ENCODE measurements at places on chromosomes 11 and 22.

DNA sequence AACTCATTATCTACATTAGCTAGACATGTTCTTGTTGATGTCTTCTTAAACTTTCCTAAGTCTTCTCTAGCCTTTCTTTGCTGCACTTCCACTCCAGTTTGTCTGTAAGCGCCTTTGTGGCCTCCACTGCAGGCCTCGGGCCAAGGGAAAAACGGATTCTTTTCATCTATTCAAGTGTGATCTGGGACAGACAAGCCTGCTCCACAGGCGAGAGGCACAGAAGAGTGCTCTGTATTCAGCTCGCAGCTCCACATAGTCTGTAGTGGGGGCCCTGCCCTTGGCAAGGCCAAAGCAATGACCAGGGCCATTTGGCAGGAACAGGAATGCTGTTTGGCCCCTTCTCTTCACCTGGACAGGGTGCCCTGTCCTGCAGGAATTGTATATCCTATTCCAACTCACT, 84.1 kb upstream of the BARX2 start:
- no peak overlapping the region for H3K27ac ChIP-seq
- H3K36me3 ChIP-seq: no peaks in the 10 kb centered on the region
- no peak for DNase-seq
- no peak overlapping the region for H3K4me3 ChIP-seq

- no peaks in the 10 kb centered on the region for H3K36me3 ChIP-seq
- peak overlapping the region; percentile 72 for H3K4me3 ChIP-seq
- no peak overlapping the region for H3K27ac ChIP-seq
- H3K4me1 ChIP-seq: peaks cover 46% of the 10 kb centered on the region
These were observed 40.9 kb upstream of the CELSR1 start for GRCh38 chr22:46578251-46578823.

- peaks cover 9% of the 10 kb centered on the region for H3K4me1 ChIP-seq
- peak overlapping the region; percentile 43 for H3K27ac ChIP-seq
- H3K4me3 ChIP-seq: peak overlapping the region; percentile 99
- peak; percentile 67 for DNase-seq
- H3K27me3 ChIP-seq: no peaks in the 10 kb centered on the region
These were observed 1.5 kb downstream of the MAFF start for GRCh38 chr22:38203090-38203810.

GRCh38 chr11:67274768-67275605, 8.7 kb downstream of the GRK2 start:
- no peaks in the 10 kb centered on the region for H3K4me1 ChIP-seq
- DNase-seq: no peak
- no peaks in the 10 kb centered on the region for H3K27me3 ChIP-seq
- H3K27ac ChIP-seq: no peak overlapping the region

DNA sequence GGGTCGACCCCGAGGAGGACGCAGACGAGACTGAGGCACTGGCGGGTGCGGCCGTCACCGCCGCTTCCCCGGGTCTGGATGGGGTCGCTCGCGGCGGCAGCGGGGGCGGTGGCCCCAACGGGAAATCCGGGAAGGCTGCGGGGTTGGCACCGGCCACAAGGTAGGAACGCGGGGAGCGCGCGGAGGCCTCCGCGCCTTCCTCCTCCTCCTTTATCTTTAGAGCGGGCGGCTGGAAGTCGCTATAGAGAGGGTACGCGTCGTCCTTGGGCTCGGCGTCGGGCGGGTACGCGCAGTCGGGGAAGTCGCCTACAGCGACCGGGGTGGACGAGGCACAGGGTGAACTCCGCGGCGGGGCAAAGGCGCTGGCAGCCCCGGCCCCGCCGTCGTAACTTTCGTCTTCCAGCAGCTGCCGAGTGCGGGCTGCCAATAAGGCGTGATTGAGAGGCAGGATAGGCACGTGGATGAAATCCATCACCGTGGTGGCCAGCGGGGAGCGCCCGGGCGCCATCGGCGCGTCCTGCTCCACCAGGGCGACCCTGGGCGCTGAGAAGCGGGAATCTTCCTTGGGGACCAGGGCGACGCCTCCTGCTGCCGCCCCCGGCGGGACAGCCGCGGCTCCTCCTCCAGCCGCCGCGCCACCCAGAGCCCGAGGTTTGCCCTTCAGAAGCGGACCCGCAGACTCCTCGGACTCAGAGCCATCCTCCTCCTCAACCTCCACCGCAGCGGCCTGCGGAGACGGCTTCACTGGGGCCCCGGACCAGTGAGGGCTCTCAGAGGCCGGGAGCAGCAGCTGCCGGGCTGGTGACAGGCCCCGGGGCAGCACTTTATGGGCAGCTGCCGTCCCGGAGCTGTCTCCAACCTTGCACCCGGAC, 1.7 kb downstream of the PGR start:
- H3K27me3 ChIP-seq: peaks cover 20% of the 10 kb centered on the region
- DNase-seq: peak; percentile 47
- peak overlapping the region; percentile 18 for H3K4me3 ChIP-seq
- H3K4me1 ChIP-seq: peaks cover 12% of the 10 kb centered on the region

- H3K4me3 ChIP-seq: no peak overlapping the region
- no peaks in the 10 kb centered on the region for H3K36me3 ChIP-seq
- H3K27ac ChIP-seq: no peak overlapping the region
- peak; percentile 42 for DNase-seq
These were observed 16.2 kb upstream of the ESAM start for GRCh38 chr11:124778281-124778680.

GRCh38 chr11:112219476-112220232, 6.6 kb upstream of the PTS start:
- no peak overlapping the region for H3K27ac ChIP-seq
- peak; percentile 78 for DNase-seq
- H3K27me3 ChIP-seq: no peaks in the 10 kb centered on the region
- no peak overlapping the region for H3K4me3 ChIP-seq

DNA sequence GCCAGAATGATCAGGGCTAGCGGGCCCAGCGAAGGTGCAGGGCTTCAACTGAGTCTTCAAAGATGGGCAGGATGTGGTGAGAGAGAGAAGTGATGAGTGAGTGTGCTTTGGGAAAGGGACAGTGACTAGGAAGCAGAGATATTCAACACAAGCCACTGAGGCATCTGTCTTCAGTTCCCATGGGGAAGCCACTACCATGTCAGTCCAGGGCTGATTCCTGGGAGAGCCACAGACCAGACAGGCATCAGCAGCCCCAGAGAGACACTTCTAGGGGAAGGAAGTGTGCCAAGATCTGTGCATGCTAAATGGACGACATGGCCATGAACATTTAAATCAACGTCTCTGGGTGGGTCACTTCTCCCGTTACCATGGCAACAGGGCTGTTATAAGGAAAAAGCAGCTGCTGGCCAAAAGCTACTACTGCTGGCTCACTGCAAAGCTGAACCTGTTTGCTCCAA, 28.5 kb downstream of the P4HA3 start:
- no peaks in the 10 kb centered on the region for H3K36me3 ChIP-seq
- H3K27ac ChIP-seq: no peak overlapping the region
- no peaks in the 10 kb centered on the region for H3K27me3 ChIP-seq
- DNase-seq: no peak

GRCh38 chr22:31995807-31996206, 47.3 kb upstream of the SLC5A1 start:
- H3K27me3 ChIP-seq: no peaks in the 10 kb centered on the region
- H3K4me1 ChIP-seq: peaks cover 7% of the 10 kb centered on the region
- no peaks in the 10 kb centered on the region for H3K36me3 ChIP-seq

DNA sequence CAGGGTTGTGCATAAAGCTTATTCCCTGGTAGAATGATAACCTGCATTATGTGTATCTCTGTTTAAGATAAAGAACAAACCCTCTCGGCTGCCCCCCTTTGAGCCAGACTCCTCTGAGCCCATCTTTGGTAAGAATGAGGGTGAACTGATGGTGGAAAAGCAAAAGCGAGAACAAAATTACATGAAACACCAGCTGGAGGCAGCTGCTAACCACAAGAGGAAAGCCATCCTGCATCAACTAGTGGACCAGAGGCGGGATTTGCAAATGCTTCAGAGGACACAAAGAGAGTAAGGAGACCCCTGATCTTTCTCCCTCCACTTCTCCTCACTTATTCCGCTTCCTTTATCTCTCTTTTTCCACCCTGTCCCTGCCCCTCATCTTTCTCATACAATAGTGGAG, 40.3 kb downstream of the CCDC81 start:
- no peak overlapping the region for H3K27ac ChIP-seq
- H3K4me3 ChIP-seq: no peak overlapping the region
- no peak for DNase-seq

- DNase-seq: no peak
- no peak overlapping the region for H3K4me3 ChIP-seq
- H3K4me1 ChIP-seq: no peaks in the 10 kb centered on the region
These were observed 11.7 kb upstream of the ARL14EP start for GRCh38 chr11:30311189-30311588.

- H3K4me3 ChIP-seq: peak overlapping the region; percentile 60
- H3K27me3 ChIP-seq: no peaks in the 10 kb centered on the region
- no peak for DNase-seq
- H3K36me3 ChIP-seq: peaks cover 5% of the 10 kb centered on the region
- H3K4me1 ChIP-seq: peaks cover 34% of the 10 kb centered on the region
- no peak overlapping the region for H3K27ac ChIP-seq
These were observed 1.2 kb downstream of the ILK start for GRCh38 chr11:6604790-6605189.

- no peak overlapping the region for H3K4me3 ChIP-seq
- H3K36me3 ChIP-seq: peaks cover 4% of the 10 kb centered on the region
- no peak overlapping the region for H3K27ac ChIP-seq
These were observed 59.1 kb downstream of the SGSM3 start for GRCh38 chr22:40429481-40429880.

DNA sequence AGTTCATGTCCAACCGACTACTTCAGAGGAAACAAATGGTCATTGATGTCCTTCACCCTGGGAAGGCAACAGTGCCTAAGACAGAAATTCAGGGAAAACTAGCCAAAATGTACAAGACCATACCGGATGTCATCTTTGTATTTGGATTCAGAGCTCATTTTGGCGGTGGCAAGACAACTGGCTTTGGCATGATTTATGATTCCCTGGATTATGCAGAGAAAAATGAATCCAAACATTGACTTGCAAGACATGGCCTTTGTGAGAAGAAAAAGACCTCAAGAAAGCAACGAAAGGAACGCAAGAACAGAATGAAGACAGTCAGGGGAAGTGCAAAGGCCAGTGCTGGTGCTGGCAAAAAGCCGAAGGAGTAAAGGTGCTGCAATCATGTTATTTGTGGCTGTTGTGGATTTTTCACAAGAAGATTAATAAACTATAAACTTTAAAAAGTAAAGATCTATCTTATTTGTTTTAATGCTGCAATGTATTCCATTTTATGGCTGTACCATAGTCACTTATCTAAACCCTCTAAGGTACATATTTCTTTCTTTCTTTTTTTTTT, 20.1 kb upstream of the HIPK3 start:
- no peak overlapping the region for H3K4me3 ChIP-seq
- H3K4me1 ChIP-seq: peaks cover 13% of the 10 kb centered on the region
- no peak overlapping the region for H3K27ac ChIP-seq
- no peak for DNase-seq

GRCh38 chr22:40953471-40953870, 2.3 kb downstream of the RBX1 start:
- H3K36me3 ChIP-seq: no peaks in the 10 kb centered on the region
- H3K4me3 ChIP-seq: no peak overlapping the region
- H3K27ac ChIP-seq: no peak overlapping the region
- H3K4me1 ChIP-seq: no peaks in the 10 kb centered on the region

- no peaks in the 10 kb centered on the region for H3K27me3 ChIP-seq
- H3K4me1 ChIP-seq: no peaks in the 10 kb centered on the region
- H3K27ac ChIP-seq: no peak overlapping the region
- DNase-seq: no peak
- 0 out of 2 replicates have a peak, but pooled peaks cover 1% of the 10 kb centered on the region for H3K36me3 ChIP-seq
These were observed 2.3 kb downstream of the ADORA2A start for GRCh38 chr22:24429411-24430365.

GRCh38 chr11:19879307-19880087, 166.9 kb downstream of the NAV2 start:
- no peaks in the 10 kb centered on the region for H3K36me3 ChIP-seq
- DNase-seq: no peak
- H3K27ac ChIP-seq: no peak overlapping the region
- H3K4me3 ChIP-seq: no peak overlapping the region
- no peaks in the 10 kb centered on the region for H3K4me1 ChIP-seq
- no peaks in the 10 kb centered on the region for H3K27me3 ChIP-seq

GRCh38 chr22:29780748-29781676, 13.8 kb downstream of the UQCR10 start:
- no peak overlapping the region for H3K4me3 ChIP-seq
- H3K36me3 ChIP-seq: no peaks in the 10 kb centered on the region
- H3K27me3 ChIP-seq: no peaks in the 10 kb centered on the region
- H3K4me1 ChIP-seq: peaks cover 44% of the 10 kb centered on the region
- DNase-seq: no peak

DNA sequence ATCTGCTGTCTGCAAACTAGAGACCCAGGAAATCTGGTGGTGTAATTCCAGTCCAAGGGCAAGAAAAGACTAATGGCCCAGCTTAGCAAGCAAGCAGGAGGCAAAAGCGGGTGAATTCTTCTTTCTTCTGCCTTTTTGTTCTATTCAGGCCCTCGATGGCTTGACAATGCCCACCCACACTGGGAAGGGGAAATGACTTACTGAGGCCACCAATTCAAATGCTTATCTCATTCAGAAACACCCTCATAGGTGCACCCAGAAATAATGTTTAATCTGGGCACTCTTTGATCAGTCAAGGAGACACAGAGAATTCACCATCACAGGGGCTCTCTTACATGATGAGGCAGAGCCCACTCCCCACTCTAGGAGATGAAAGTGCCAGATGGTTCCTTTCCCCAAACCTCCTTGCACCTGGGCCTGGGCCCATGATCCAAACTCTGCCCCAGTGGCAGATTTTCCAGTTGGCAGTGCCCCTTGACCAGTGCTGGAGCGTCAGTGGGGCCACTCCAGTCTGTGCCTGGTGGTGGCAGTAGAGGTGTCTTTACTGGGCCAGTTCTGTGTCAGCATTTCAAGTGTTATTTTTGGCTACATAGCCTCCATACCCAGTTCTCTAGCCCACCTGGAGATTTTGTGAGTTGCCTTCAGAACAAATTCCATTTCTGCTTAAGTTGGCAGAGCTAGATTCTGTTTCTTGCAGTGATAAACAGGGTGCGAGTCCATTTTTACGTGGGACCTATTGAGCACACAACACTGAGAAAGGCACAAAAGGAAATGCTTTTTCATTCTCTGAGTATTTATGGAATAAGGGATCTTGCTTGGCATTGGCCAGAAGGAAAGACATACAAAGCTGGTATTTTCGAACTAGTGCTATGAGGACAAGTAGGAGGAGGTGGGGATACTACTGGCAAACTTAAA, 7.5 kb downstream of the ELMOD1 start:
- H3K36me3 ChIP-seq: no peaks in the 10 kb centered on the region
- 0 out of 2 replicates have a peak, but pooled peaks cover 1% of the 10 kb centered on the region for H3K27me3 ChIP-seq
- no peak overlapping the region for H3K27ac ChIP-seq
- DNase-seq: peak; percentile 46
- H3K4me3 ChIP-seq: no peak overlapping the region
- H3K4me1 ChIP-seq: no peaks in the 10 kb centered on the region
